ENCODE measurements at places on chromosomes 12 and 14.
A peak's percentile ranks its signal among the peaks of the same experiment; 100 is the strongest.

DNA sequence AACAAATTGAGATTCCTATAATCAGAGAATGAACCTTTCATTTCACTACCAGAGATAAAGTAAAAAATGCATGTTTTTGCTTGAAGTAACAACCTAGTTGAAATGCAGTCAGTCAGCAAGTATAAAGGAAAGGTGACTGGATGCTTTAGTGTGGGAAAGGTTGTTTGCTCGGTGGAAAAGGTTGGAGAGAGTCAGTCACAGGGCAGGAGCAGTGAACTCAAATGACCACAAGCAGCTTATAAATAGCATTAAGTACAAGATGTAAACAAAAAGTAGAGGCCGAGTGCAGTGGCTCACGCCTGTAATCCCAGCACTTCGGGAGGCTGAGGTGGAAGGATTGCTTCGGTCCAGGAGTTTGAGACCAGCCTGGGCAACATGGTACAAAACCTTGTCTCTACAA, 98.1 kb upstream of the FGD4 start:
- no peak for DNase-seq

- DNase-seq, result no peak
These were observed 91.8 kb upstream of the PWP1 start for GRCh38 chr12:107593713-107594381.

GRCh38 chr12:48924617-48925303, 532 bp downstream of the FKBP11 start:
- DNase-seq, result peak; percentile 31

DNA sequence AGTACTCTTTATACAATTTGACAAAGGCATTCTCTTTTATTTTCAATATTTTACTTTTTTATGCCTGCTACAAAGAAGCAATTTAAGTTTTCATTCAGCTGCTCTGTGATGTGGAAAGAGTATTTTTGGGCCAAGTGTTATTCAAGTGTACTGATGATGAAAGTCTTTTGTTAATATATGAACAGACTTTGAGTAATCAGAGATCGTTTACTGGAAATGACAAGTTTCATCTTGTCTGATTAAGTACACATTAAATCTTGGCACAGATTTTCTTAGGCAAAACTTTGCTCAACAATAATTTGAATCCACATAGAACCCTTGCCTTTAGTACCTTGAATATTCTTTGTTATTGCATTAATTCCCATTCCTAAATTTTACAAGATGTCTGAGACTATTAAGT, 13.3 kb upstream of the PZP start:
- no peak for DNase-seq

GRCh38 chr12:128069359-128069997, 197.5 kb upstream of the TMEM132C start:
- no peak for DNase-seq

DNA sequence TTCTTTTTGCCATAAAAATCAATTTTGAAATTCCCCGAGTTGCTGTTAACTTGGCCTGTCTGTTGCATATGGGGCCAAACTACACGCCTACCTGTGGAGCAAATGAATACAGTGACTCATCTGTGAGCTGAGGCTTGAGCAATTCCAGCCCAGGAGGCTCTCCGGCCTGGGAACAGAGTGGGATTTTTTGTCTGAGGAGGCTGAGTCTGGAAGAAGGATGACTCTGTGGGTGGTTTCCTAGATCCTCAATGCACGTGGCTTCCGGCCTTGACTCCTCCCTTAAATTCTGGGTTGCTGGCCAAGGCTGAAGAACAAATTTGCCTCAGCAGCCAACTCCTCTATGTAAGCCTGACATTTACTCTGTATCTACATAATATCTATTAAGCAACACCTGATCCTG, 124.1 kb downstream of the SSPN start:
- no peak for DNase-seq
